Aorta (tissue), 5 donors: ENCODE measurements at places on chromosomes 1 and 21. TPM values are rescaled to one million over a fixed set of nuclear protein-coding genes. Genes with fewer than 3 reads are reported as not detected.

AKR7A3 gene
- total RNA-seq: 1.2 TPM

PARP1 gene
- total RNA-seq: 38.4 TPM

KRTAP24-1 gene
- total RNA-seq: not detected

DNASE2B gene
- not detected for total RNA-seq

SLAMF6 gene
- total RNA-seq: 1.5 TPM

IFI44L gene
- total RNA-seq: 22.6 TPM

IVL gene
- total RNA-seq: not detected

OR6K6 gene
- not detected for total RNA-seq

KRTAP21-2 gene
- total RNA-seq: not detected

FBLIM1 gene
- total RNA-seq: 507 TPM

LGR6 gene
- 35.6 TPM for total RNA-seq

ADAMTSL4 gene
- total RNA-seq: 98.0 TPM

MAP3K21 gene
- total RNA-seq: 1.3 TPM

OR2W3 gene
- 0.42 TPM for total RNA-seq

FCN3 gene
- total RNA-seq: 2.7 TPM

FCRL2 gene
- 0.29 TPM for total RNA-seq

GRCh38 chr1:47459253-47459788 lies 21.5 kb downstream of the FOXD2 start:
- no peaks in the 10 kb centered on the region for H3K36me3 ChIP-seq
- H3K27ac ChIP-seq: no peak overlapping the region
- H3K4me3 ChIP-seq: no peak overlapping the region
- no peaks in the 10 kb centered on the region for H3K27me3 ChIP-seq

DNA sequence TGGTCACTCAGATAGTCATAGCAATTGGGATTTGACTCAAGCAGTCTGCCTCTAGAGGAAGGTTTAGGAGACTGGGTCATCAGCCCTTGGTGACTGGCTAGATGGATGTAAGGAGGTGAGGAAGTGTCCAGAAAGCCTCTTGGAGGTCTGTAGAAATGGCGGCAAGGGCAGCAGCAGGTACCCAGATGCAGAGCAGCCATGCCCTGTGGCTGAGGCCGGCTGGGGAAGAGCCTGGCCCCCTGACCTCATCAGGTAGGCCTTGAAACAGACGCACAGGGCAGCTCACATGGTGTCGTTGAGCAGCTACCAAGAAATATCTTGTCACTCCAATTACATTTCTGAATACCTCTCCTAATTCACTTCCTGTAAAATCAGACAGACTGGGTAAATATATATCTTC lies 98.2 kb downstream of the DMRTB1 start:
- no peak overlapping the region for H3K27ac ChIP-seq
- no peaks in the 10 kb centered on the region for H3K4me1 ChIP-seq
- no peaks in the 10 kb centered on the region for H3K27me3 ChIP-seq
- no peaks in the 10 kb centered on the region for H3K36me3 ChIP-seq
- DNase-seq: peak; percentile 30

DNA sequence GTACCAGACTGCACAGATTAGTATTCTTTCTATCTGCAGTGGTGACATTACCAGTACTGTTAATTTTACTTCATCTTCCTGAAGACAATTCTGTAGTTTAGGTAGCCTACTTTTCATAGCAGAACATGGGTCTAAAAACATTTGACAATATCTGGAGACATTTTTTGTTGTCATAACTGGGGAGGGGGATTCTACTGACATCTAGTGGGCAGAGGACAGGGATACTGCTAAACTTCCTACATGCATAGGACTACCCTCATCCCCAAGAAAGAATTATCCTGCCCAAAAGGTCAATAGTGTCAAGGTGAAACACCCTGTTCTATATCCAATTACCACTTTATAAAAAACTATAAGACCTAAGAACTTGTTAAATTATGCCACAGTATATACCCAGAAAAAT lies 3.4 kb upstream of the ARHGAP29 start:
- no peaks in the 10 kb centered on the region for H3K27me3 ChIP-seq
- no peaks in the 10 kb centered on the region for H3K4me1 ChIP-seq
- no peak overlapping the region for H3K27ac ChIP-seq

DNA sequence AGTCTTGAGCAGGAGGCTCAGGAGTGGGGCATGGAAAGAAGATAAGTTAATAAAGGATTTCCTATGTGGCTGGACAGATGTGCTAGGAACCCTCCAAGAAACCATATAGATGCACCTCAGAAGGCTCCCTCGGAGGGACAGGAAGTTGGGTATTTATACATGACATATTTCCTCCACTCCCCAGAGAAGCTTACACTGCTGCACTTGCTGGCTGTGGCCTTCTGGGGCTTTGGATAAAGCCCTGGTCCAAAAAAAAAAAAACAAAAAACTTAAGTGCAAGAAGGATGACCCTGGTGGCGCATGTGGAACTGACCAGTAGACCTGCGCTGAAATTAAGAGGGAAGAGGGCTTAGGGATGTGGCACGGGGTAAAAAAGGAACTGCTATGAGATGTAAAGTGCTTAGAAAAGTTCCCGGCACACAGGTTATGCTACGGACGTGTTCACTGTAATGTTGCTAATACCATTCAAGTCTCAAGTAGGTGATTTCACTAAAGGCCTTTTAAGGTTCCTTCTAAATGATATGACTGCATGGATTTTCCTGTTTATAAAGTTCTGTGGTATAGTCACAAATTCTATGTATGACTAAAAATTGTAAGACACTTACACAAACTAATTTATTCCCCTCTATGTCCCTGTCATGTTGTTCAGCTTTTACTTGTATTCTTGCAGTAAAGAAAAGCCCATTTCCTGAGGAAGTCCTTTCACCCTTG lies 253.6 kb downstream of the HMCN1 start:
- peaks cover 2% of the 10 kb centered on the region for H3K4me1 ChIP-seq
- no peak for DNase-seq
- H3K4me3 ChIP-seq: no peak overlapping the region
- no peaks in the 10 kb centered on the region for H3K36me3 ChIP-seq
- no peaks in the 10 kb centered on the region for H3K27me3 ChIP-seq

DNA sequence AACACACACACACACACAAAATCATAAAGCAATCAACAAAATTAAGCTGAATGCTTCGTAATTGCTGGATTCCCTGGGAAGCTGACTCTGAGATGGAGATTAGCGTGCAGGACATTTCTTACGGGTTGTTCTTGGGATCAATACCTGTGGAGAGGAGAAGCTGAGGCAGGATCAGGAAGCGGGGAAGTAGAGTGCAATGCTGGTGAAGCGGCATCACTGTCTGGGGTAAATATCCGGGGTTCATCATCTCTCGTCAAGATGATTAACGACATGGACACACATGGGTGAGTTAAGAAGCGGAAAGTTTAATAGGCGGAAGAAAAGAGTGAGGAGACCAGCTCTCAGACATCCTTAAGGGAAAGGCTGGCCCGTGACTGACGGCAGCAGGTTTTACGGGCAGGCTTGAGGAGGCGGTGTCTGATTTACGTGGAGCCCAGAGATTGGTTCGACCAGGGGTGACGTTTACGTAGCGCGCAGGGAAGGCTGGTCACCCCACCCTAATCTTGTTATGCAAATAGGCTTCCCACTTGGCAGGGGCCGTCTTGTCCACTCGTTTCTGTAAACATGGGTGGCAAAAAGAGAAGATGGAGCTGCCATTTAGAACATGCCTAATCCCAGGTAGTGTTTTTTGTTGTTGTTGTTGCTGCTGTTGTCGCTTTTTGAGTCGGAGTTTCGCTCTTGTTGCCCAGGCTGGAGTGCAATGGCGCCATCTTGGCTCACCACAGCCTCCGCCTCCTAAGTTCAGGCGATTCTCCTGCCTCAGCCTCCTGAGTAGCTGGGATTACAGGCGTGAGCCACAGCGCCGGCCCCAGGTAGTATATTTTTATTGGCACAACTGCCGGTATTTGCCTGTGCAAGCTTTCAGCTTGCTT lies 135.6 kb upstream of the KCNJ15 start:
- no peak overlapping the region for H3K4me3 ChIP-seq
- H3K27ac ChIP-seq: no peak overlapping the region
- H3K4me1 ChIP-seq: peaks cover 1% of the 10 kb centered on the region
- H3K36me3 ChIP-seq: no peaks in the 10 kb centered on the region
- H3K27me3 ChIP-seq: peaks cover 1% of the 10 kb centered on the region

GRCh38 chr1:38274974-38275373 lies 228.4 kb upstream of the POU3F1 start:
- H3K27ac ChIP-seq: no peak overlapping the region
- no peaks in the 10 kb centered on the region for H3K36me3 ChIP-seq
- DNase-seq: no peak
- no peak overlapping the region for H3K4me3 ChIP-seq
- H3K27me3 ChIP-seq: no peaks in the 10 kb centered on the region

- no peaks in the 10 kb centered on the region for H3K36me3 ChIP-seq
- H3K27me3 ChIP-seq: no peaks in the 10 kb centered on the region
- H3K27ac ChIP-seq: no peak overlapping the region
- no peak overlapping the region for H3K4me3 ChIP-seq
- DNase-seq: no peak
- H3K4me1 ChIP-seq: no peaks in the 10 kb centered on the region
Observed at GRCh38 chr1:107572674-107573211, 392.2 kb downstream of the VAV3 start.

- no peak overlapping the region for H3K27ac ChIP-seq
- H3K4me1 ChIP-seq: no peaks in the 10 kb centered on the region
- no peak overlapping the region for H3K4me3 ChIP-seq
- no peaks in the 10 kb centered on the region for H3K36me3 ChIP-seq
Observed at GRCh38 chr1:166789286-166789685, 50.0 kb upstream of the POGK start.

DNA sequence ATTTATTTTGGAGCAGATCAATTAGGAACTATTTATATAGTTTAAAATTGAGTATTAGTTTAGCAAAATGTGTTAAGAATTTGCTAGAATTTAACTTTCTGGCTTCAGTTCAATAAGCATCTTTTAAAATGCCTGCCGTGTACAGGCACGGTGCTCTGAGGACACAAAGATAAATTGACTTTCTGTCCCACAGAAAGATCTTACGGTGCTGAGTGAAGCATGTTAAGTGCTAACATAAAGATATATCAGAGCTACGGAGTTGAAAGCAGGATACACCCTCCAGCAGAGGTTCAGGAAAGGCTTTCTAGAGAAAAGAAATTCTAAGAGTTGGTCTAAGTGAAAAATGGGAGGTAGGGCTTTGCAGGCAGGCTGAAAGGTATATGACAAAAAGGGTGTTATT lies 305.4 kb downstream of the GRIK1 start:
- H3K36me3 ChIP-seq: no peaks in the 10 kb centered on the region
- no peaks in the 10 kb centered on the region for H3K4me1 ChIP-seq
- no peaks in the 10 kb centered on the region for H3K27me3 ChIP-seq

- H3K27me3 ChIP-seq: no peaks in the 10 kb centered on the region
- no peak overlapping the region for H3K4me3 ChIP-seq
- no peak overlapping the region for H3K27ac ChIP-seq
- H3K4me1 ChIP-seq: no peaks in the 10 kb centered on the region
Observed at GRCh38 chr1:94725566-94725965, 94.6 kb upstream of the SLC44A3 start.

DNA sequence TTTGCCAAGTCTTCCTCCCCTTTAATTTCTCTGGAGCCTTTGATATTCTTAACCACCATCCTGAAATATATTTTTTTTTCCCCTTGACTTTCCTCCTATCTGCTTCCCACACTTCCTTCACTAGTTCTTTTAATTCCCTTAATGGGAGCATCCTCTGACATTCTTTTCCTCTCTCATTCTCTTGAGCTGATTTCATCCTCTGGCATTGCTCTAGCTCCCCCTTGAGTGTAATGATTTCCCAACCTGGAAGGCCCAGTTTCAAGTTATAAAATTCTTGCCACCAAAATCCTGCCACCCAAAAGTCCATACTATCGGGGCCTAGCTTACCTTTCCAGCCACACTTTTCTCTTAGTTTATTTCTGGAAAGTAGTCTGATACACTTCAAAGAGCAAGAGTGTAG lies 39.5 kb upstream of the UBE2U start:
- no peak for DNase-seq
- no peak overlapping the region for H3K4me3 ChIP-seq
- H3K27ac ChIP-seq: no peak overlapping the region
- H3K36me3 ChIP-seq: no peaks in the 10 kb centered on the region

- DNase-seq: no peak
- H3K4me1 ChIP-seq: no peaks in the 10 kb centered on the region
- H3K36me3 ChIP-seq: no peaks in the 10 kb centered on the region
- no peak overlapping the region for H3K4me3 ChIP-seq
- H3K27me3 ChIP-seq: no peaks in the 10 kb centered on the region
Observed at GRCh38 chr1:212410231-212410820, 4.4 kb downstream of the PACC1 start.

DNA sequence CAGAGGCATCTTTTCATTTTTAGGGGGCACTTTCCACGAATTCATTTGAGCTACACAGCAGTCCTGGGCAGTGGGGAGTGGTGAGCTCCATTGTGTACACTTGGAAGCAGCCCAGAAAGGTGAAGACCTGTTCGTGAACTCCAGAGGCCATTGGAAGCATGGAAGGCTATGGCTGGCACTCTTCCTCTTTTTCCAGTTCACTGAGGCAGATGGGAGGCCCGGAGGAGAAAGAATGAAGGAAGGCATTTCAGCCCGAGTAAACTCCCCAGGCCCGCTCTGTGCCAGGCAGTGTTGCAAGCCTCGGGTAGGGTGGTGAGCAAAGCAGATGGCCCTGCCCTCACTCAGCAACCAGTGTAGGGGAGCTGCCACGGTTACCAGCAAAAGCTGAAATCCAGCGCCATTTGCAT lies 673 bp upstream of the DHCR24 start:
- H3K27me3 ChIP-seq: no peaks in the 10 kb centered on the region
- no peaks in the 10 kb centered on the region for H3K36me3 ChIP-seq
- peaks cover 2% of the 10 kb centered on the region for H3K4me1 ChIP-seq
- peak overlapping the region; percentile 75 for H3K4me3 ChIP-seq
- H3K27ac ChIP-seq: no peak overlapping the region
- DNase-seq: peak; percentile 83

- DNase-seq: no peak
- no peaks in the 10 kb centered on the region for H3K36me3 ChIP-seq
- no peak overlapping the region for H3K27ac ChIP-seq
Observed at GRCh38 chr1:214397497-214397896, 116.5 kb downstream of the SMYD2 start.

DNA sequence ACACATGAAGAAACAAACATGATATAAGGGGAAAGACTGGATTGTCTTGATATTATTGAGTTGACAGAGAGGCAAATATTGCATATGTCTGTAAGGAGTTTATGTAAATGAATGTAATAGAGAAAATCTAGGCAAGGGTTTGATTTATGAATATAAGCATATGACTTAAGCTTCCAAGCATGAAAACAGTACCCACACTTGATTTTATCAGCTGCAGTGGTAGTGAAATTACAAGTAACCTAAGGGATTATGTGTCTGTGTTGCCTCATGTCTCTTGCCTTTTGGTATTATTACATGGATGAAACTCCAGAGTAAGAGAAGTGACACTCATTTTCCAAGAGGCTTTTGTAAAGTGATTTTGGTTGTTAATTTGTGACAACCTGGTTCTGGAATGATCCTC lies 1678.9 kb downstream of the KCNT2 start:
- H3K4me3 ChIP-seq: no peak overlapping the region
- DNase-seq: no peak
- no peak overlapping the region for H3K27ac ChIP-seq
- H3K27me3 ChIP-seq: no peaks in the 10 kb centered on the region
- H3K4me1 ChIP-seq: no peaks in the 10 kb centered on the region
- H3K36me3 ChIP-seq: no peaks in the 10 kb centered on the region

DNA sequence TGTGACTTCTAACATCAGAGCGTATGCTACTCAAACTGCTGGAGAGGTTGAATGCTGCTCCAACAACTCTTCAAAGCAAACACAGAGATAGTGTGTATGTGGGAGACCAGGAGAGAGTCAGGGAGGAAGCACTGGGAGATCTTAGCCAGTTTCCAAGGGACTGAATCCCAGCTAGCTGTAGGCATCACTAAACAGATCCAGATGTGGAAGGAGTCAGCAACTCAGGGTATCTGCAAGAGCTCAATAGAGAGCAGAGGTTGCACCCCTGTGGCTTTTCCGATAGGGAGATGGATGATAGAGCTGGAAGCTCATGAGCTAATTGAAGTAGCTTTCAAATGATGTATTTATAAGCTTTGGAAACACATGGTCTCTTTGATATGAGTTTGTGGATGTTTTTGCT lies 168.9 kb upstream of the HOOK1 start:
- no peaks in the 10 kb centered on the region for H3K36me3 ChIP-seq
- H3K27ac ChIP-seq: no peak overlapping the region
- H3K4me1 ChIP-seq: no peaks in the 10 kb centered on the region
- DNase-seq: no peak
